ENCODE measurements at places on chromosomes 3 and 15.

GRCh38 chr3:184968115-184968514, 156.1 kb downstream of the VPS8 start:
- DNase-seq = peak; percentile 1

GRCh38 chr3:111763968-111764367, 95.1 kb upstream of the PHLDB2 start:
- DNase-seq = peak; percentile 79

GRCh38 chr3:32360493-32360827, 31.2 kb upstream of the CMTM7 start:
- no peak for DNase-seq

DNA sequence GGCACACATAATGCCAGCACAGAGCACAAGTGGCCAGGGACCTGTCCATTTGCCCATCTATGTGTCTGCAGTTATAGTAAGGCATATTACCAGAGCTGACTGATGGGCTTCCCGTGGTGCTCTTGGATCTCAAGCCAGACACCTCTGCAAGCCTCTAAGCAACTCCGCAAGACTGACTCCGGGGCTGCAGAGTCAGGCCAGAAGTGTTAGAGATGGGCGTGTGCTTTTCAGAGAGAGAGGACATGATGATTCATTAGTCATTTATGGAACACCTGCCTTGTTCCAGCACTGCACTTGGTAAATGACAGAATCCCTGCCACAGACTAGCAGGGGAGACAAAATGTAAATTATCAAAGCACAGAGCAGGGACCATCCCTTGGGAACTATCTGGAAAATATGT, 559.0 kb downstream of the PDCD6IP start:
- DNase-seq = no peak

- peak; percentile 54 for DNase-seq
Measured at GRCh38 chr3:171356251-171356650, 104.0 kb downstream of the TNIK start.

DNA sequence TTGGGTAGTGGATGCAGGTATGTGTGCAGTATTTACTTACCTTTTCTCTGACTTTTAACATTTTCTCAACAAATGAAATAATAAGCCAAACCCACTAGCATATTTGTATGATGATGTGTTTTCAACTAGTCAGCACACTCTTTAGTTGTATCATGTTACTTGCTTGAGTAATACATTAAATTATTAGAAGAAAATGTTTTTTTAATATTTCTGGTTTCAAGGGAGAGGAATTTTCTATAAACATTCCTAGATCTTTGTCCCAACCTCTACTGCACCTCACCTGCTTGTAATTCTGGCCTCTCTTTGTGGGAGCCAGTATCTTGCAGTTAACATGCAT, 161.8 kb upstream of the CBLB start:
- peak; percentile 71 for DNase-seq

GRCh38 chr3:71103430-71103921, 480.1 kb downstream of the FOXP1 start:
- DNase-seq = peak; percentile 81

DNA sequence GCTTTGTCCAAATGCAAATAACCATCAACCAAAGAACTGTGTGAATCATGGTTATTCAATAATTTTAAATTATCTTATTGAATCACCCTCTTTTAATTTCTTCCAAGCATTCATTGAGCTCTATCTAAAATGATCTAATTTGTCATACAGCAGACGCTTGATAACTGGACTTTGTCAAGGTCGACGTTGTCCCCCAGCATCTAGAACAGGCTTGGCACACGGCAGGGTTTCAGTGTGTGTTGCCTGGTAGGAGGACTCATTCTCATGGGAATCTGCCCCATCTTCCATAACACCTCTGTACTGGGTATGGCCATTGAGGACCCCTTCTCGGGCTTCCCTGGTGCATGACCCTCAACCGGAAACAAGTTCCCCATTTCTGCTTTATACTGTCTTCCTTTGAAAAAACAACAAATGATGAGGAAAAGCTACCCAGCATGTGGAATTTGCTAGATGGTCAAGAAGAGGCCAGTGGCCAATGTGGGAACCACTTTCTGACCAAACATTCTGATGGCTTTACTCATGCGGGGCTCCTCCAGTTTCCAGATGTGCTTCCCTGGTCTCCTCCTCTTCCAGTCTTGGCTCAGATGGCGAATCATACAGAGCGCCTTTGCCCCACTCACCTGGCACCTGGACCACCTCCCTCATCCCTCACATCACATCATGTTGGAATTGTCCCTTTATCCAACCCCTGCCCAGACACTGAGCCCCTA, 41.7 kb upstream of the SEC22A start:
- DNase-seq = no peak

GRCh38 chr3:123732447-123732846, 147.6 kb upstream of the HACD2 start:
- DNase-seq = peak; percentile 74

- DNase-seq = peak; percentile 65
Measured at GRCh38 chr3:124780761-124781475, 50.7 kb downstream of the UMPS start.

GRCh38 chr15:40960151-40960885, 7.0 kb downstream of the CHAC1 start:
- no peak for DNase-seq

DNA sequence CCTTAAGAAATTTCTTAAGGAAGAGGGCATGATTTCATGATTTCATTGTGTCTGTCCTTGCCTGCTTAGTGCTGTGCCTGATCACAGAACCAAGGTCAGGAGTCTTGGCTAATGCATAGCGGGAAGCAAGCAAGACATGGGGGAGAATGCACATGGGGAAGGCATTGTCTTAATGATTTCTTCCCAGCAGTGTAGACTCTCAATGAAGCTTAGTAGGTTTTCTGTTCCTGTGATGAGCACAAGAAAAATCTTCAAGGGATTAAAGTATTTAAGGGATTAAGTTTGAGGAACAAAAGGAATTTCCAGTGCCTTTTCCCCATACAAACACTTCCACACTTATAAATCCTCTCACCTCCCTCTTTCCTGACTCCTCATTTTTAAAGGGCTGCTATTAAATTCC, 46.9 kb upstream of the SEMA6D start:
- no peak for DNase-seq

GRCh38 chr15:40506964-40507571, 36.3 kb downstream of the CHST14 start:
- peak; percentile 80 for DNase-seq

- DNase-seq = no peak
Measured at GRCh38 chr3:182375916-182376315, 417.4 kb upstream of the ATP11B start.

GRCh38 chr15:77354063-77354462, 65.8 kb downstream of the PEAK1 start:
- no peak for DNase-seq

GRCh38 chr15:81002331-81003096, 1.8 kb downstream of the TLNRD1 start:
- DNase-seq = peak; percentile 28

DNA sequence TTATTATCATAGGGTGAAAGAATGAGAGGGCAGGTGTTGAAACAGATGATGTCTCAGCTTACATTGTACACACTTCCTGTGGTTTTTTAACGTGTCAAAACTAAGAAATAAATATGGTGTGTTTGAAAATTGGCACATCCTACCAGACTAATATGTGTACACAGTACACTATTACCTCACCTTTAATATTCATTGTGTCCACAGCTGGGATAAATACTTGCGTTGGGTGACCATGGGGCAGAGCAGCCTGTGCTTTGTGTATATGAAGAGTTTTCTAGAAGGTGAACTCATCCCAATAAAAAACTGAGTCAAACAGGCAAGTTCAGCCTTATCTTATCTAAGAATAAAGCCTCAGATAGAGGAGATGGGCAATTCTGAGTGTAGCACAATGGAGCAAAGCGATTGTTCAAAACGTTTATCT, 17.3 kb downstream of the SUCNR1 start:
- peak; percentile 56 for DNase-seq

DNA sequence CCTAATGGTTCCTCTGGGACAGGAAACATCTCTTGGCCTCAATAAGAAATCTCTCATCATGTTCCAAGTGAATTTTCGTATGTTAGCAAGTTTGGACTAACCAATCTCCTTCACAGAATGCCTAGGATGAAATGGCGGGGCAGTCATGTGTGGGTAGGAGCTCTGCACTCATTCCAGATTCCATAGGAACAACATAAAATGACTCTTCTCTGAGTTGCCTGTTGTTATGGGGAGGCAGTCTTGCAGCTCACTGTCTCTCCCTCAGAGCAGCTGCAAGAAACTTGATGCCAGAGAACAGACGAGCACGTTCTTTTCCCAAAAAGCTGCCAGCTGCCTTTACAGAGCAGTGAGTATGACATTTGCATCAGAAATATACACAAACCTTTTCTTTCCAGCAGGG, 34.1 kb downstream of the SPATA12 start:
- DNase-seq = peak; percentile 37

GRCh38 chr3:124854009-124854408, 33.2 kb downstream of the ITGB5 start:
- DNase-seq = no peak

DNA sequence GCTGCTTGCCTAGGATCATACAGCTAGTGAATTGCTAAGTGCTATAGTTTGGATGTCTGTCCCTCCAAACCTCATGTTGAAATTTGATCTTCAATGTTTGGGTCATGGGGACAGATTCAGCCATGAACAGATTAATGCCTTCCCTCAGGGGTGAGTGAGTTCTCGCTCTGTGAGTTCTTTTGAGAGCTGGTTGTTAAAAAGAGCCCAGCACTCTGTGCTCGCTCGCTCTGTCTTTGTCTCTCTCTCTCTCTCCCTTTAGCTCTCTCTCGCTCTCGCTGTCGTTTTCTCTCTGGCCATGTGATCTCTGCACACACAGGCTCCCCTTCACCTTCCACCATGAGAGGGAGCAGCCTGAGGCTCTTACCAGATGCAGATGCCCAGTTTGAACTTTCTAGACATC, 14.9 kb downstream of the TRH start:
- no peak for DNase-seq

GRCh38 chr3:29338377-29338776, 57.5 kb downstream of the RBMS3 start:
- no peak for DNase-seq

GRCh38 chr3:43043071-43043766, 62.7 kb downstream of the POMGNT2 start:
- peak; percentile 13 for DNase-seq

DNA sequence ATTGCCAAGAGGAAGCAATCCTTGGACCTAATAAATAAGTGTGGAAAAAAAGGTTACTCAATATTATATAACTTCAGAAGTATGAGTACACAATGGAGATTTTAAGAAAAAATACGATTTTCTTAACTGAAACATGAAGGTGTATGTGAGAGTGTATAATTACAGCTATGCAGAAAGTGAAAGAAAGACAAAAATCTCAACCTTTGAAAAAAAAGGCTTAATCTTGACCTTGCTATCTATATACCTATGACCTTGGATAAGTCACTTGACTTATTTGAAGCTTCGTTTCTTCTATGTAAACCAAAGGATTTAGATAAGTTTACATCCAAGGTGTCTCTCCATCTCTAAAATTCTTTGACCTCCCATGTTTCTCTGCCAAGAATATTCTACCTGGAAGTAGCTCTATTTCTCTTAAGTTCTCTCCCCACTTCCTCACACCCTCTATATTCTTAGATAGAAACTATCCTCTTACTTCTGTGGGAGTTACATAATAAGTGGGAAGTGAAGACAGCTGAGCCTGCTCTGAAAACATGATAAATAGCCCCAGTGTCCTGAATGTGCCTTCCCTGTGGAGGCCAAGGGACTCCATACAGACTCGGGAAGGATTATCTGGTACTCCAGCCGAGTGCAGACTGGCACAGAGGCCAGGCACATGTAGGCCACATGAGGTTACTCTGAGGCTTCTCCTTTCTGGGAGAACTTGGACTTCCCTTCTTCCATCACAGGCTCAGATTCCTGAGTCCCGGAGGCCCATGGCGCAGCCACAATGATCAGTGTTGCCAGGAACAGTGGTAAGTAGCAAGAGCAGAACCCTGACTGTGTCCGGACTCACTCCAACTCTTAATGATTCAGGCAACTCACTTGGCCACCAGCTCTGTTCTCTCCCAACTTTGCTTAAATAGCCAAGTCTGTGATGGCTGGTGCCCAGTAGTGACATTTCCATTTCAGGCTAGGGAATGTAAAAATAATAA, 166.8 kb upstream of the COL8A1 start:
- DNase-seq = no peak

- no peak for DNase-seq
Measured at GRCh38 chr15:101022876-101023275, 103.7 kb downstream of the LRRK1 start.

DNA sequence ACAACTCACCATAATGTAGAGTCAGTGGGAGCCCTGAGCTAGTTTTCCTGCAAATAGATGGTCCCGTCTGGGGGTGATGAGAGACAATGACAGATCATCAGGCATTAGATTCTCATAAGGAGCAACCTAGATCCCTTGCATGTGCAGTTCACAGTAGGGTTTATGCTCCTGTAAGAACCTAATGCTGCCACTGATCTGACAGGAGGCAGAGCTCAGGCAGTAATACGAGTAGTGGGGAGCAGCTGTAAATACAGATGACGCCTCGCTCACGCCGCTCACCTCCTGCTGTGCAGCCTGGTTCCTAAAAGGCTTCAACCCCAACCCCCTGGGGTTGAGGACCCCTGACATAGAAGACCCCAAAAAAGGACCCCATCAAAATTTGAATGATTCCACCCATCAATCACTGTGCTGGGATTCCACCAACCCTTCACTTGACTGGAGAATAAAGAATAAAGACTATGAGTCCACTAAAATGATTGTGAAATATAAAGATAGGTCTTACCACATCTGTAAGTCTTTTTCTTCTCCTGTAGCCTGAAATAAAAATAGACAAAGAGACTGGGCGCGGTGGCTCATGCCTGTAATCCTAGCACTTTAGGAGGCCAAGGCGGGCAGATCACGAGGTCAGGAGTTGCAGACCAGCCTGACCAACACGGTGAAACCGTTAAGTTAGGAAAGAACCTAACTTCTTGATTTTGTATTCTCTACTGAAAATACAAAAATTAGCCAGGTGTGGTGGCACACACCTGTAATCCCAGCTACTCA, 9.9 kb upstream of the UBL7 start:
- no peak for DNase-seq

Data from cardiac fibroblast (primary cell).